ENCODE measurements at places on chromosomes 1 and 21. TPM values are rescaled to one million over a fixed set of nuclear protein-coding genes. Genes with fewer than 3 reads are reported as not detected.

DNA sequence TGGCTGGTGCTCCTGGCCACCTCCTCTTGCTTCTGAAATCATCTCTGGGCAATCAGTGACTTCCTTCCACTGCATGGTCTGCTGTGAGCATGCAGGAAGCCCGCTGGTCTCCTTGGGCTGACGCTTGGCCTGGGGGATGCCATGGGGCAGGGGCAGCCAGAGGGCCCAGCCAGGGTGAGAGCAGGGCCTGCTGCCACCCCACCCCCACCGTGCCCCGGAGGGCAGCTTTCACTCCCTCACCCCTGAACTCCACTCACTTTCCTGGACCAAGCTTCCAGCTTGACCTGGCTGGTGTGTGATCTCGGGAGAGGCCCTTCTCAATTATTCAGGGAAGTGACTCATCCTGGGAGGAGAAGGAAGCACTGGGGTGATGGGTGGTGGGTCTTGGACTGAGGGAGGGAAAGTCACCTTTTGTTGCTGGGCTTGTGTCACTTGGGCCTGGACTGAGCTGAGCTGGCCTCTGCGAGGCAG lies 270.2 kb upstream of the CSF3R start:
- DNase-seq = no peak

GRCh38 chr1:236576004-236576403 lies 28.3 kb downstream of the HEATR1 start:
- no peak for DNase-seq

The TNFSF4 gene
- total RNA-seq = 0.08 TPM

DNA sequence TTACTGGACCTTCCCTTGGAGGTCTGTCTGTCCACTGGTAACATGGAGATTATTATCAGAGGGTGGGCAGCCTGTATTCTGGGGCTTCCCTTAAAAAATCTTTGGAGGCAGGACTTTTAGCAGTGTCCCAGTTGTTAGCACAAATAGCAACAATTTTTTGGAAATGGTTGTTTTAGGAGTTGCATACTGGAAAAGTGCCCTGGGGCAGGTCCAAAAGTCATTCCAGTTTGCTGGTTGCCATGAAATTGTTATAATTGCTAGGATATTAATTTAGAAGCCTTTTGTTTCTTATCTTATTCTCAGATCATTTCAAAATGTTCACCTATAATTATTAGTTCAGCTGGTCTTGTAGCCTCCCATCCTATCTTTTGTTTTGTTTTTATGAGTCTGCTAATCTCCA lies 71.0 kb downstream of the PTGS2 start:
- DNase-seq = no peak

DNA sequence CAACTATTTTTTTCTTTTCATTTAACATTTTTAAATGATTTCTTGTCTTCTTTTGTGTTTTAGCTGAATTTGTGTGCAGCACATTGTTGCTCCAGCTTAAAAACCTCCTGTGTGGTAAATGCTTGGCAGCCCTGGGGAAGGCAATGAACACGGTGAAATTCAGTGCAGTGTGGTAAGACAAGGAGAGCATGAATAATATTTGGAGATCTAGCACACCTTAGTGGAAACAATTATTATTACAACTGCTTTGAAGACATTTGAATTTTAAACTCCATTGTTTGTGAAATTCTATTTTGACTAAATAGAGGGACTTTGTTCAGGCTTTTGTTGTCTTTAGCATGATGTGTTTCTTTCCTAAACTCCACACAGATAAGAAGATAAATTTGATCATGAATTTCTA lies 242.6 kb upstream of the CXADR start:
- DNase-seq = peak; percentile 32

DNA sequence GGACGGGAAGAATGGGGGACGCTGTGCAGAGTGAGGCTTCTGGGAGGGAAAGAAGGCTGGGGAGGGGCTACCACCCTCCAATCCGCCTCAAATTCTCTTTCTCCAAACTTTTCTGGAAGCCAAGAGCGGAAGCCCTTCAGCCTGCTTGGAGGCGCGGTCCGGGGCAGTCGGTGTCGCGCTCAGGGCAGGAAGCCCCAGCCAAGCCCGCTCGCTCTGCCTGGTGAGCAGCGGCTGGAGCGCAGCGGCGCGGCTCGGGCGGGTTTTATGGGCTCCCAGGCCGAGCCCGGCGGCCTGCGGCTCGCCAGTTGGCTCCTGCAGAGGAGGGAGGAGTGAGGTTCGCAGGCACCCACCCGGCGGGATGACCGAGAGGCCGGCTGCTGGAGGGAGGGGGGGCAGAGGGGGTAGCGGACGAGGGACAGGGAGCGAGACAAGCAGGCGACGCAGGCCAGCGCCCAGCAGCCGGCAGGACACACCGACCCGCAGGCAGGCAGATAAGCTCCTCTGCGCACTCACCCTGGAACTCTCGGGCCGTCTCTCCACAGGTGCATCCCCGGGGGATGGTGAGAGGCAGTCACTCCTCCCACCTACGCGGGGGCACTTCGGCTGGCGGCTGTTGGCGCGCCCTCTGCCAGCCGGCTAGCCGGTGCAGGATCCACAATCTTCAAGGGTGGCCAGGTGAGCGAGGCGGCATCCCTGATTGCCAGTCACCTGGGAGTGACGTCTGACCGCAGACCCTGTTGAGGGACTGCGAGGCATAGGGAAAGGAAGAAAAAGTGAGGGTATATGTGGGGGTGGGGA lies at the start of gene AVPR1B:
Gene AVPR1B, minus strand, starts transcription at position 238 of the 798 bp plus-strand sequence. CDS start 498 bp downstream, outside the sequence.
- no peak for DNase-seq

The DESI2 gene
- 25.2 TPM for total RNA-seq

The S100A7 gene
- total RNA-seq = 46.8 TPM

DNA sequence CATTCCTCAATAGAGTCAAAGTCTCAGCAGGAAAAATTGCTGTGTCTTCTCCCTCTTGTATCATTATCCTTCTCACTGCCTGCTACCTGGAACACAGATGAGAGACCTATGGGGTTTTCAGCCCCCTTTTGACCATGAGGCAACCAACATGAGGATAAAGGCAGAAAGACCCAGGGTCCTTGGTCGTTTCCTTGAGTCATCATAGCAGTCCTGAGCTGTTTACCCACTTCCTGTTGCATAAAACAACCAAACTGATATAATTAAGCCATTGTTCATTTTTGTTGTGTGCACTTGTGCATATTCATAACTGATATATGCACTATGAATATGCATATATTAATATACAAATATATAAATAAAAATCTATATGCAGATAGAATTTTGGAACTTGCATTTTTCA lies 188.3 kb upstream of the MAP1LC3C start:
- no peak for DNase-seq

GRCh38 chr1:30662291-30662840 lies 61.0 kb downstream of the MATN1 start:
- no peak for DNase-seq

GRCh38 chr1:62435231-62436038 lies 1.4 kb upstream of the USP1 start:
- no peak for DNase-seq

DNA sequence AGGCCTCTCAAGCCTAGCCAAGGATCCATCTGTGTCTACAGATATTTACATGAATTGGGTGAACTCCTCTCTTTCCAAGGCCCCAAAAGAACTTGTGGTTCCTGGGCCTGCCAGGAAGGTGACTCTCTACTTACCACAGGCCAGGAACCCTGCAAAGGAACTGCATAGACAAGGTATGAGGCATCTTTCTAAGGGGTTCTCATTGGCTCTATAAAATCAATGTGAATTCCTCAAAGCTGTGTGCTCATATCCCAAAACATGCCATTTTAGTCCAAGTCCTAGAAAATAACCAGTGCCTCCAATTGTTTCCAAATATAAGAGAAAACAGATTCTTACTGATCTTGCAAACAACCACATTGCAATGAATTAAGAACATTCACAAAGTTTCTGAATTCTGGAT lies 39.9 kb upstream of the RGL1 start:
- DNase-seq = no peak

Data from lower leg skin (tissue), 4 donors.